Right cardiac atrium (tissue), 5 donors: ENCODE measurements at places on chromosomes 13 and 19. TPM values are rescaled to one million over a fixed set of nuclear protein-coding genes. Genes with fewer than 3 reads are reported as not detected.

GRCh38 chr13:91214031-91214430 lies 133.5 kb upstream of the MIR17HG start:
- no peak for DNase-seq

GRCh38 chr13:87536499-87536898 lies 134.7 kb upstream of the SLITRK5 start:
- DNase-seq, result no peak

Gene OLFM2
- 5.9 TPM for total RNA-seq

DNA sequence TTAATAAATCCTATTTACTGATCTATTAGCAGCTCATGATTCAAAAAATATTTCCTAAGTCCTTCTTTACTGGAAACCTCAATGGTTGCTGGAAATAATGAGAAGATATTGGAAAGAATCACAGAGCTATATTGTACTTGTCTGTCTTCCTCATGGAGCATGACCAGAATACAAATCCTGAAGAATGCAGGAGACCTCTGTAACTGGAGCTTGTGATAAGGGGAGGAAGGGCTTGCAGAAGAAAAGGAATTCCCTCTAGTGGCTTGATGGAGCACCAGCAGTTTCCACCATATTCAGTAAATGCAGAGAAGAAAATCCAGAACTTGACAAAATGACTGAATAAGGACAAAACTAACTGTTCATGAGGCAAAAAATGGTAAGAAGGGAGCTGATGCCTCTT lies 1333.1 kb downstream of the EFNB2 start:
- DNase-seq, result no peak

DNA sequence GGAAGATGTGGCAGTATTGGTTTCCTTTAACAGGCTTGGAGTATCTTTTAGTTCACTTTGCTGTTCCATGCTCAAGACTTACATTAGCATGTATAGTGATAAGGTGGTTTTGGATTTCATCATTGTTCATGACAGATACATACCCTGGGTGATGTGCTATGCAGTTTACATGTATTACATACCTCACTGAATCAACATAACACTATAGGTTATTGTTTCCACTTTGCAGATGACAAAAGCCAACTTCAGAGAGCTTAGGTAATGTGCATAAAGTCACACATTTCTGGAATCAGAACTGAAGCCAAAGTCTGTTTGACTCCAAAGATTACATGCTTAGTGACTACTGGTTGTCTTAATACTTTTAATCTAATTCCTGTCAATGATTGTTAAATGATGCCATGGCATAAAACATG lies 7.1 kb downstream of the COMMD6 start:
- DNase-seq, result no peak
